Iris pigment epithelial cell (primary cell): ENCODE measurements at places on chromosomes 16 and 17.

DNA sequence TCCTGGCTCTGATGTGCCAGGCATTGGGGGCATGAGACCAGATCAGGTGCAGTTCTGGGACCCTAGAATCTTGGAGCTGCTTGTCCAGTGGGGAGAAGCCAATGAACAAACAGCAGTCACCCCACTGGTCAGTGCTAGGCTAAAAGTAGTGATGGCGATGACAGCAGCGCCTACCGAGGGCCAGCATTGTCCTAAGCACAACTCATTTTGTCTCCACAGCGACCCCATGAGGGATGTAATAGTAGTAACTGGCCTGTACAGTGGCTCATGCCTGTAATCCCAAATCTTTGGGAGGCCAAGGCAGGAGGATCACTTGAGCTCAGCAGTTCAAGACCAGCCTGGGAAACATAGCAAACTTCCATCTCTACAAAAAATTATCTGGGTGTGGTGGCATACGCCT lies 6.2 kb downstream of the SMCR8 start:
- DNase-seq, result no peak

DNA sequence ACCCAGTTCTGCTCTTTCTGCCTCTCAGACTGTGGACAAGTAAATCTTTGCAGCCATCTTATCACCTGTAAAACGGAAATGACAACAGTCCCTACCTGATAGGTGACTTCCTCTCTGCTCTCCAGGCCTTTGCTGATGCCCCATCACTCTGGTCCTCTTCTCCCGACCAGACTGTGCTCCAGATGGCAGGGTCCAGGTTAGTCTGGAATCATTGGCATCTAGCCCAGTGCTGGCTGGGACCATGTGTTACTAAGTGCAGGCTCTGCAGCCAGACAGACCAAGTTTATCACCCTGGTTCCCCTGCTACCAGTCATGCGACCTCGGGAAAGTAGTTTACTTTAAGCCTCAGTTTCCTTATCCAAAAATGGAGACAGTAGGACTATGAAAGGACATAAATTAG lies 1.8 kb upstream of the NUBP1 start:
- DNase-seq, result no peak

DNA sequence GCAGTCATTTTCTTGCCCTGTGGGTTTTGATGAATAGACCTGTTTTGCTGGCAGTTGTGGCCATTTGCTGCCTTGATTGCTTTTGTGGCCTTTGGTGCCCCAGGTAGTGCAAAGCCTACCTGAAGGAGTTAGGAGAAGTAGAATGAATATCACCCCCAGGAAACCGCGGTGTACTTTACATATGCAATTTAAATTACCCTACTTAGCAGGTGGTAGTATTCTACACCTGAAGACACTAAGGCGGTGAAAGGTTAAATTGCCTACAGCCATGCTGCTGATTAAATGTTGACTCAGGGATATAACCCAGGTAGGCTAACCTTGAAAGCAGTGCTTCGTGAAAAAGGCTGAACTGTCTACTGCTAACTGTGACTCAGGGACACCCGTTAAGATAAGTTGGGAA lies 27.2 kb upstream of the WWOX start:
- no peak for DNase-seq

- DNase-seq, result no peak
These were observed 88.5 kb upstream of the IRX3 start for GRCh38 chr16:54375071-54375470.
